Astrocyte of the spinal cord (primary cell): ENCODE measurements at places on chromosomes 5 and 9.

- no peak for DNase-seq
These were observed 139.1 kb upstream of the OTULINL start for GRCh38 chr5:14442536-14442935.

GRCh38 chr9:135665795-135666189, 2.7 kb downstream of the LCN9 start:
- DNase-seq, result no peak

GRCh38 chr5:144083185-144083584, 87.3 kb downstream of the YIPF5 start:
- no peak for DNase-seq

- no peak for DNase-seq
These were observed 742.8 kb downstream of the NR2F1-AS1 start for GRCh38 chr5:92838253-92838652.

GRCh38 chr9:121939643-121940042, 153.5 kb downstream of the TTLL11 start:
- DNase-seq, result no peak

DNA sequence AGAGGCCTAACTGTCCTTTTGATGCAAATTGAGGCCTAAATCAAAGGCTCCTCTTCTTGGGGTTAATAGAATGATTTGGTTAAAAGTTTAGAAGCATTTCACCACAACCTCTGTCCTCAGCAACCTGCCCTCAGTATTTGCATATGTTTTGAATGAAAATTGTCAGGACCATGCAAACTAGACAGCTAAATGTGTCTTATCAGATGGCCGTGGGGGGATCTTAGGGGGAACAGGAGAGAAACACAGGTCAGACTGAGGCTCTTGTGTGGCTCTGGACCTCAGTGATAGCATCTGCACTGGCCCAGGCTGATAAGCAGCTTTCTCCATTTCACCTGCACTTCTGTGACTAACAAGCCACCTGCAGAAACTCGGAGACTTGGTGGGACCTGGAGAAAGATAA, 49.0 kb downstream of the FOXI1 start:
- DNase-seq, result no peak

GRCh38 chr5:95022967-95023695, 261.8 kb downstream of the MCTP1 start:
- DNase-seq, result peak; percentile 15

DNA sequence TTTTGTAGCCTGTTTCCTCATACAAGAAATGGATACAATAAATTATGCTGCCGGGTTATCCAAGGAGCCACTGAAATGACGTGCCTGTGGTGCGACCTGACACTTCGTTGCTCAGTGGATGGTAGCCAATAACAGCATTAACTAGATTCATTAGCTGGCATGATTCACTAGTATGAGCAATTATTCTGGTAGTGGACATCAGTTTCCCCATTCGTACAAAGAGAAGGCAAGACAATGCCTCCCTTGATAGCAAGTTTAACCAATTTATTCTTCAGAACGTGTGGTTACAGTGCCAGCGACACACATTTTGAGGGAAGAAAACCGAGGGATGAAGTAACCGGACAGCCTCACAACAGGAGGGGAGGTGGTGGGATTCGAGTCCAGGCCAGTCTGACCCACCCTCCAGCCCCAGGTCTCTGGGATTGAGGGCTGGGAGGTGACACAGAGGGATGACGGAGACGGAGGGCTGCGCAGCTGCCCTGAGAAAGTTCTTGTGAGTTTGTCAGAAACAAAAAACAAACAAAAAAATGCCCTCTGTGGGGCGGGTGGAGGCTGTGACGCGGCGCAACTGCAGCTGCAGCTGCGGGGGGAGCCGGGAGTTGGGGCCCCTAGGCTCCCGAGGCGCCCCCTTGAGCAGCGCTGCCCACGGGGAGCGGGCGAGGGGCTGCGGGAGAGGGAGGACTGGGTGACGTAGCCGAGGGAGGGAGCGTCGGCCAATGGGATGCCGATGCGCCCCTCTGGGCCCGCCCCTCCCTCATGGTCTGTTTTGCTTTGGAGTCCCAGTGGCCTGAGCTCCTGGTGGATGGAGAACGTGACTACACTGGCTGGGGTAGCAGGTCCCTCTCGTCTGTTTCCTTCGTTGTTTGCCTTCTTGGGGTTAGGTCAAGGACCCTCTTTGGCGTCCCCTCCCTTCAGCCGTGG, 10.9 kb downstream of the LHX2 start:
- no peak for DNase-seq

GRCh38 chr5:75405296-75405695, 68.3 kb downstream of the HMGCR start:
- DNase-seq, result no peak

DNA sequence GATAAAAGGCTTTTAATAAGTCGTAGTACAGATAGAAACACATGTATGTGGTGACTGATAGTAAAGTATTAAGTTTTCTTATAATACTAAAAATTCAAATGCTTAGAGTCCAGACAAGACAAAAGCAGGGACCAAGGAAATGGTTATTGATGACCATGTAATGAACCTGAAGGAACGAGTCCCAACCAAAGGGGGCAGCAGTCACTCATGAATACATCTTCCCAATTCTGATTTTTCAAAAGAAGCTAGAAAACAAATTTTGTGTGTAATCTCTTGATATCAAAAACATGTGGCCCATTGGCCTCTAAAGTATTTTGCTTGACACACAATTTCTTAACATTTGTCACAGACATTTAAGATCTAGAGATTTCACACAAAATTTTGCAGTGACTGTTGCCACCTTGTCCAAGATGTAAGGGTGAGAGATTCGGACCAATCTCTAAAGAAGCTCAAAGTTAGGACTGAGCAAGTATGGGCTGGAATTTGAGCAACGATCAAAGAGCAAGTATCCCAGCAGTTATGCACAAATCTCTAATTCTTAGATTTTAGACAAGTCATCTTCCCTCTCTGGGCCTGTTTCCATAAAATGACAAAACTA, 66.8 kb downstream of the ARL15 start:
- peak; percentile 41 for DNase-seq

DNA sequence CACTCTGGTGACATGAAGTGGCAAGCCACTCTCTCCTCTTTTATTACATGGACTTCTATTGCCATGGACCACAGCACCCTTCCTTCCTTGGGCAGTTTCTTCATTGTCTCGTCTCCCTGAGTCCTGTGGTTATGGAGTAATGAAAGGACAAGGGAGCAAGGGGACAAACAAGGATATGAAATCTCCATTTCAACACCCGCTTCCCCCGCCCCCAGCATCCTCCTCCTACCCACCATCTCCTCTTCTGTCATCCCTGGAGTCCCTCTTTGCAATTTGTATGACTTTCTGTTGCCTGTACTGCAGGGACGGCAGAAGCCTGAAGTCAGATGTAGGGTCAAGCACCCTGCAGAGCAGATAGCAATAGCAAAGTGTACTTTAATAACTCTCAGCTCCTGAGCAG, 300.7 kb upstream of the CLINT1 start:
- no peak for DNase-seq

- DNase-seq, result no peak
These were observed 122.2 kb downstream of the AUH start for GRCh38 chr9:91239367-91240111.
